ENCODE measurements at places on chromosomes 7 and 10. TPM values are rescaled to one million over a fixed set of nuclear protein-coding genes. Genes with fewer than 3 reads are reported as not detected.

DNA sequence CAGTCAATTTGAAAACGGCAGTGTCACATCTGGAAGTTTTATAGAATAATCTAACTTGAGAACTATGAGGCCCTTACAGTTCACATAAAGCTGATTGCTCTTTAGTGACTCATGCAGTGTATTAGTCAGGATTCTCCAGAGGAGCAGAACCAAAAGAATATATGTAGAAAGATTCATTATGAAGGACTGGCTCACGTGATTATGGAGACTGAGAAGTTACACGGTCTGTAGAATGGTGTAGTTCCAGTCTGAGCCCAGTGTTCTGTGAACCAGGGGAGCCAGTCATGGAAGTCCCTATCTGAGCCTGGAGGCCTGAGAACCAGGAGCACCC lies 21.5 kb downstream of the RBM33 start:
- peak; percentile 83 for DNase-seq

DNA sequence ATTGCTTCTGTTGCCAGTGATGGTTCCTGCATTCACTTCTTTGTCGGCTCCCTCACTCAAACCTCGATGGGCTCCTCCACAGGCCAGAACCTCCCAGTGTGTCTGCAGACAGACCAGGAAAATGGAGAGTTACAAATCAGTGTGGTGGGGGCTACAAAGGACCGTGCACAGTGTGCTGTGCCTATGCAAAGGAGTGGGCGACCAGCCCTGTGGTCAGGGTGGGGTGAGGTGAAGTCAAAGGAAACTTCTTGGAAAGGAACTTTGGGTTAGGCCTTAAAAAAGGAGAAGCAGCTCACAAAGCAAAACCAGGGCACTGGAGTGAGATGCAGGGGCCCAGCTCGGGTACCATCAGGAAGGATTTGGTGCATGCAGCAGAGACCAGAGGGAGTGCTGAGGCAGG lies 304.3 kb upstream of the ZMIZ1 start:
- no peak for DNase-seq

GRCh38 chr10:128480601-128481000 lies 354.4 kb upstream of the MKI67 start:
- DNase-seq: no peak

DNA sequence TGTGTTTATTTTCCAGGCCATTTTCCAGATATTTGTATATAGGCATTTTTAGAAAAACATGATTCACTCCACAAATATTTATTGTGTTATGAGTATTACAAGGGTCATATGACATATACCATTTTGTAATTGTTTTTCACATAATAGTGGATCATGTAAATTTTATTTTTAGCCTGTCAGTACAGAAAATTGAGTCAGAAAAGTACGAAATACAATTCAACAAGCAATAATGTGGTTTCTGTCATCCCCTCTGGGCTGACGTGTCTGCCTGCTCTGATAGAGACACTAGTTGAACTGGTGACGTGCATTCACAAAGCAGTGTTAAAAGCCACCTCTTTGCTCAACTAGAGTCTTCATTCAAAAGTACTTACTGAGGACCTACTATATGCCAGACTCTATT lies 97.9 kb upstream of the STEAP1B start:
- DNase-seq: peak; percentile 81

Gene RAB19
- total RNA-seq: not detected

Data from dermis microvascular lymphatic vessel endothelial cell (primary cell).